Pulmonary artery endothelial cell (primary cell): ENCODE measurements at places on chromosomes 4 and X. TPM values are rescaled to one million over a fixed set of nuclear protein-coding genes. Genes with fewer than 3 reads are reported as not detected.

GRCh38 chr4:153555730-153556434, 89.7 kb downstream of the TMEM131L start:
- DNase-seq, result peak; percentile 55

CLNK gene
- total RNA-seq, result not detected in 2 replicates

DNA sequence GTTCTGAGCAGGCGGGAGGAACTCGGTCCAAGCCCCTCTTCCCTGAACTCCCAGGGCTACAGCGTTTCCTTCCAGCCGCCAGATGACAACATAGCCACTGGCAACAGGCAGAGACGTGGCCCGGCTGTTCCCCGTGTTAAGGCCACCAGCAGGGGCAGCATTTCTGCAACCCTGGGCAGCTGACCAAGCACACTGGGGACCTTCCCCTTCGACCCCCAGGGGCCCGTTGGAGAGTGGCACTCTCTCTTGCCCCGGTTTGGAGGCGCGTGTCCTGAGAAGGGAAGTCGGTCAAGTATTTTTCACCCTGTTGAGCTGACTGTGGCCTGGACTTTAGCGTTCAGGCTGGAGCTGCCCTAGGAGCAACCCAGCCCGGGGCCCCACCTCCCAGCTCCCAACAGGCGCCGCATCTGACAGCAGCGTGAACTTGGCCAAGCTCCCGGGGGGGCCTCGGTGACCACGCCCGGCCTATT, 37.6 kb downstream of the ZBTB49 start:
- no peak for DNase-seq

- no peak for DNase-seq
Observed at GRCh38 chr4:167233685-167234315, 494 bp downstream of the SPOCK3 start.

TMPRSS11A gene
- total RNA-seq, result not detected in 2 replicates

- no peak for DNase-seq
Observed at GRCh38 chrX:131862321-131862720, 160.8 kb upstream of the STK26 start.

GRCh38 chr4:122997463-122998101, 75.2 kb upstream of the NUDT6 start:
- no peak for DNase-seq

GRCh38 chr4:30068234-30068633, 651.9 kb upstream of the PCDH7 start:
- DNase-seq, result no peak
